ENCODE measurements at places on chromosomes 12 and 14.

DNA sequence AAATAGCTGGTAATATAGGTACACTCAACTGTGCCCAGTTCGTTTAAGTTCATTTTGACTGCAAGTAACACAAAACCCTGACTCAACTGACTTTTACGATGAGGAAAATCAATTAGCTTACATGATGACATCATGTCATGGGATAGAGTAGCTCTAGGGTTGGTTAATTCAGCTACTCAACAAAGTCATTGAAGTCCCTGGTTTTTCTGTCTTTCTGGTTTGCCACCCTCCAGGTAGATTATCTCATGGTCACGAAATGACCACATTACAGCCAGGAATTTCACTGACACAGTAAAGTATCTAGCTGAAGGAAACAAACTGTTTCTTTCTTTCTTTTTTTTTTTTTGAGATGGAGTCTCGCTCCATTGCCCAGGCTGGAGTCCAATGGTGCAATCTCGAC lies 68.5 kb upstream of the FUT8 start:
- DNase-seq = no peak

DNA sequence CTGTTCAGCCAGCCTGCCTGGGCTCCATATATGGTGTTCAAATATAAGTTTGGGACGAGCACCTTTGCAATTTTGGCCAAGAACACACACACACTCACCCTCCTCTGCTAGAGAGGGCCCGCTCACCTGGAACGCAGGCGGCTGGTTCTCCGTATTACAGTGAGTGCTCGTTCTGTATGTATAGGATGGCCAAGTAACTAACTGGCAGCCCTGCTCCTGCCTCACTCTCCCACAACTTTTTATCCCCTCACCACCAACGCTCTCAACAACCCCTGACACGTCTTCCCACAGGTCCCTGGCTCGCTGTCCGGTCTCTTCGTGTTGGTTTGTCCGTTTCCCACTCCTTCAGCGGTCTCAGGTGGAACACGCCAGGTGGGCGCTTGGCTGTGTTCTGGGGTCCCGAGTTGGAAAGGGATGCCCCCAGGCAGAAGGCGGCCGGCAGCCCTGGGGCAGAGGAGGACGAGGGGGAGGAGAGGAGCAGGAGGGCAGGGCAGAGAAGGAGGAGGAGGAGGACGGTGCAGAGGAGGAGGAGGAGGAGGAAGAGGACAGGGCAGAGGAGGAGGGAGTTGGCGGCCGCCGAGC lies 398 bp upstream of the MSRB3 start:
- no peak for DNase-seq

DNA sequence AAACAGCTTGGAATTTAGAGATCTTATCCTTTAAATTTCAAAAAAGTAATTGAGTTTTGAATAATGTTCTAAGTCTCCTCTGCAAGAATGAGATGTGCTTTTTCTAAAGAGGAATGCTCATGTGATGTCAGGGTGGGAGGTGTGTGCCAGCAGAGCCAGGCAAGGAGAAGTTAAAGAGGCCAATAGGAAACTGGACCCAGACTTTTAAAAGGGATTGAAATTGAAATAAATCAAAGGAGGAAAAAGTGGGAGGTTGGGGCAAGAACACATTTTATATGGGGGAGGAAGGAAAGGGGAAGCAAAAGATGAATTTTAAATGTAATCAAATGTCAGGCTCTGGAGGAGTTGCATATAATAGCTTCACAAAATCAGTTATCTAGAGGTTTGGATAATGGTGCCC lies 126.1 kb downstream of the FIGNL2 start:
- no peak for DNase-seq

- DNase-seq = no peak
These were observed 24.3 kb upstream of the HSPB8 start for GRCh38 chr12:119154435-119154818.

GRCh38 chr12:103529306-103529705 lies 33.5 kb upstream of the C12orf42 start:
- no peak for DNase-seq

- DNase-seq = no peak
These were observed 9.9 kb downstream of the CCDC175 start for GRCh38 chr14:59566725-59567124.

DNA sequence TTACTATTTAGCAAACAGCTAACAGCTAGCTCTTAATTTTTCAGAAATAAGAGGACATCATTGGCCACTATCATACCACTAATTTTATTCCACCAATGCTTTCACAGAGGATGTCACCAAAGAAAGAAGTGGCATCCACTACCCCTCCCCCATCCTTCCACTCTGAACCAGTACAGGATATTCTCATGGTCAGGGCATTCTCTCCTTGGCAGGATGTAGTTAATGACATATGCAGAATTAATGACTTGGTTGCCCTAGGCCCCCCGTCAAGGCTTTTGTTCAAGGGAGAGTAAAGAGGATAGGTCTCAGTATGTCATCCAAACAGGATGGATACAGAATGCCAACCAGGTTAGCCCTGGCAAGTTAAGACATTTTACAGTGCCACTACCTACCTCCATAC lies 18.9 kb upstream of the NUP107 start:
- no peak for DNase-seq

GRCh38 chr12:49588721-49589516 lies 16.5 kb downstream of the FAM186B start:
- no peak for DNase-seq

- no peak for DNase-seq
These were observed 145.1 kb downstream of the SLC25A21 start for GRCh38 chr14:37027188-37027824.
